HFFc6 (cell line): ENCODE measurements at places on chromosomes 16 and 17. TPM values are rescaled to one million over a fixed set of nuclear protein-coding genes. Genes with fewer than 3 reads are reported as not detected.

EZH1 gene
- 17.2 to 18.3 TPM (median 17.2 TPM) in 3 replicates for total RNA-seq

CD300A gene
- not detected in 3 replicates for total RNA-seq

PRCD gene
- not detected in 3 replicates for total RNA-seq

HAS3 gene
- 1.5 and 1.6 TPM in 2 replicates for total RNA-seq

NPIPA3 gene
- 1.6 to 2.5 TPM (median 1.9 TPM) in 3 replicates for total RNA-seq

ADAMTS18 gene
- total RNA-seq = not detected in 3 replicates

SLC52A1 gene
- total RNA-seq = 0.28 TPM in 1 of 3 replicates, not detected in the others

TPSG1 gene
- total RNA-seq = not detected in 3 replicates

METTL16 gene
- 21.3 to 27.8 TPM (median 25.1 TPM) in 3 replicates for total RNA-seq

CCL7 gene
- not detected in 3 replicates for total RNA-seq

SYT17 gene
- not detected in 3 replicates for total RNA-seq

GUCY2D gene
- not detected in 3 replicates for total RNA-seq

CCL22 gene
- not detected in 2 replicates for total RNA-seq

PDE6G gene
- 0.46 to 0.53 TPM (median 0.51 TPM) in 3 replicates for total RNA-seq

KRT9 gene
- total RNA-seq = not detected in 3 replicates

SPATA22 gene
- total RNA-seq = not detected in 3 replicates

GPR142 gene
- not detected in 3 replicates for total RNA-seq
